ENCODE measurements at places on chromosomes 7 and 10. TPM values are rescaled to one million over a fixed set of nuclear protein-coding genes. Genes with fewer than 3 reads are reported as not detected.
A peak's percentile ranks its signal among the peaks of the same experiment; 100 is the strongest.

The PODXL gene
- 0.59 TPM for total RNA-seq

The KCNIP2 gene
- 1.8 TPM for total RNA-seq

The VPS37D gene
- total RNA-seq: 0.21 TPM

The VIPR2 gene
- not detected for total RNA-seq

- no peaks in the 10 kb centered on the region for H3K4me1 ChIP-seq
- H3K36me3 ChIP-seq: no peaks in the 10 kb centered on the region
- no peak for DNase-seq
Observed at GRCh38 chr7:13016592-13017332, 329.3 kb downstream of the ARL4A start.

DNA sequence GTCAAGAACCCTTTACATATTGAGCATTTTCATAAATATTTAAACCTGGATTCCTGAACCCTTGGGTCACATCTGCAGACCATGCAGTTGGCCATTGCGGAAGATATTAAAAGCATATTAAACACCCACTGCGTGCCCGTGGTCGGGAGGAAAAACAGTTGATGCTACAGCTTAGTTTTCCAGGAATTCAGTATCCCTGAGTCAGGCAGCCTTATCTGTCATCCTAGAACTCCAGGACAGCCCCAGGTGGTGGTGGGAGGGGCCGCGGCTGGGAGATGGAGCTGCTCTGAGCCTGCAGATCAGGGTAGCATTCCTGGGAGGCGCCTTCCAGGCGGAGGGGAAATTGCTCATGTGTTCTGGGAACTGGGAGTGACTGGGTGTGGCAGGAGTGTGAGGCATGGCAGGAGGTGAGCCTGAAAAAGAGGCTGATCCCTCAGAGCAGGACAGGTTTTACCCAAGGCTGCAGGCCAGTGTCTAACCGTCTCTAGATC lies 222.9 kb upstream of the SH2B2 start:
- H3K4me1 ChIP-seq: peaks cover 35% of the 10 kb centered on the region
- H3K4me3 ChIP-seq: no peak overlapping the region
- H3K27me3 ChIP-seq: no peaks in the 10 kb centered on the region
- H3K27ac ChIP-seq: no peak overlapping the region
- H3K36me3 ChIP-seq: peaks cover 2% of the 10 kb centered on the region

DNA sequence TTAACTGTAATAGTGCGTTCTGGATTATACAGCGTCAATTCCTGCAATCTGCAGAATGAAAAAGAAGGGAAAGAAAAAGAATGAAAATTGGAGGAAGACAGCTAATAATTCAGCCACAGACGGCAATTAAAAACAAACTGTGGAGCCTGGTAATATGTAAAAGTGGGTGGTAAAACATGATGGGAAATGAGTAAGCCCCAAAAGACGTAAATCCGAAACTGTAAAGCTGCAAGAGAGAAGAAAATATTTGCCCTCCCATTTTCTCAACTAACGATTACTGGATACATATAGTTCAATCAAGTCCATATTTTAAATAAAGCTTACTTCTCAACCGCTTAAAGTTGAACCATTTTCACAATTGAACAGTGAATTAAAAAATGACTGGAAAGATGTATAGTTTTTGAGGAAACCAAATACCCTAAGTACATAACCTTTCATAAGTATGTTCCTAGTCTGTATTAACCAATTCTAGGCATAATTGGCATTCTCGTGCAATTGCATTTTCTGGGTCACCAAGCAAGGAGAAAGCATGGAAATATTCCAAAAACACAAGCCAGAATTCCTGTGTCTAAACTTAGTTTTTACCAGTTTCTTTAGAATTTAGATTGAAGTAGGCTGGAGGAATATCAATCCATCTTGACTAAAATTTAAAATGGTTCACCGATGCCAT lies 44.8 kb downstream of the MALSU1 start:
- no peaks in the 10 kb centered on the region for H3K36me3 ChIP-seq
- no peak for DNase-seq
- no peaks in the 10 kb centered on the region for H3K27me3 ChIP-seq

- H3K27me3 ChIP-seq: no peaks in the 10 kb centered on the region
- H3K36me3 ChIP-seq: no peaks in the 10 kb centered on the region
- H3K27ac ChIP-seq: no peak overlapping the region
- DNase-seq: no peak
Observed at GRCh38 chr7:108307595-108307994, 148.6 kb downstream of the NRCAM start.

DNA sequence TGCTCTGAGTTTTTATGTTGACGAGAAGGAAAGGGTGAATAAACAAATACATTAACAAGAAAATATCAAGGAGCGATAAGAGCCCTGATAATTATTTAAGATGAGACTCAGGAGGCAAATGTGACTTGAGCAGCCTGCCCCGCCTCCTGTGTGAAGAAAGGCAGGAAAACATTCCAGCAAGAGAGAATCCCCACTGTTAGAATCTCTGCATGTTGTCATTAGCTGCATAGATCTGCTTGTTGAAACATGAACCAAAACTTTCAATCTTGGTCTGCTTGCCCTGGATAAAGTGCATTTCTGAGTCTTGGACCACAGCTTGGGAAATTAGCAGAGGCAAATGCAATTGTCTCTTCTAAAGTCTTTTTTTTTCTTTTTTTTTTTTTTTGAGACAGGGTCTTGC lies 120.0 kb downstream of the DPP6 start:
- H3K4me1 ChIP-seq: no peaks in the 10 kb centered on the region
- H3K36me3 ChIP-seq: no peaks in the 10 kb centered on the region
- H3K27ac ChIP-seq: no peak overlapping the region
- H3K27me3 ChIP-seq: no peaks in the 10 kb centered on the region
- no peak overlapping the region for H3K4me3 ChIP-seq

DNA sequence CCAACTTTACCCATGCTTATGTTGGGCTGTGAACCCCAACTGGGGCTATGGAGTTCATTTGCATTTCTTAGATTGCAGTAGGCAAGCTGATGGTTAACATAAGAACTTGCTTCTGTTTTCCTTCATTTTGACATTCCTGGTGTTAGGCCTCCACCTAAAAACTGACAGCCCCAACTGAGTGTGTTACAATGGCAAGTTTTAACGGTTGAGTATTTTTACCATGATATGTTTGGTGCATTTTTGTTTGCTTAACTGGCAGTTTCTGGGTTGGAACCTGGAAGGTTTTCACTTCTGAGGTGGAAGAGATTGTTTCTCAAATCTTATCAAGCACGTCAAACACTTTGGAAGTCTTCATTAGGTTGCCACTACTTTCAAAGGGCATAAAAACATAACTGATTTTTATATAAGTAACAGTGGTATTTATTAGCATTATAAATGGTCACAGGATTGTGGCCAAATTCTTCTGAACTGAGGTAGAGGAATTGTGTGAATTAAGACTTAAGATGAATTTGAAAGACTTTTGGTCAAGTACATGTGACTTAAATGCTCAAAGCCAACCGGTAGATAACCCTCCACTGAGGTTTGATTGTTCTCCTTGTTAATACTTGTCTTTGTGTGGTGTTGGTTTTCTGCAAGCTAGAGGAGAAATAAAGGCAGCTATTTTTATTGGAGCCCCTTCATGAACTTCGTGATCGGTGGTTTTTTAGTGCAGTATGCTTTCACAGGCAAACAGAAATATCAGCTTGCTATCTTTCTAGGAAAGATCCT lies 2.8 kb downstream of the BMI1 start:
- H3K36me3 ChIP-seq: no peaks in the 10 kb centered on the region
- H3K4me3 ChIP-seq: 0 out of 2 replicates have a peak overlapping the region, but pooled peaks have one; percentile 6
- H3K27me3 ChIP-seq: peaks cover 3% of the 10 kb centered on the region
- H3K27ac ChIP-seq: no peak overlapping the region

DNA sequence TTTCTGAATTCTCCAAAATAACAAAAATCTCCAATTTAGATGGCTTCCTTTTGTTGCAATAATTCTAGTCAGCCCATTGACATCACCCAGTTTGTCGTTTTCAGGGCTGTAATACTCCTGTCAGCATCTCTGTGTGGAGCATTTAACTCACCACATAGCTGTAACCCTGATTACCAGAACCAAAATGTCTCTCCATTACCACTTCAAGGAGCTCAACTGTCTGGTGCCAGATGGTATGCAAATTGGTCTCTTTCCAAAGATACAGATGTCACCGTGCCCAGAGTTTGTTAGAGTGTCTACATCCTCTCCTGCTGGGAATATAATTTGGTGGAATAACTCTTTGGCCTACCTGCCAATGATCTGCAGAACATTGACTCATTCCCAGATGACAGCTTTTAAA lies 350.3 kb upstream of the POT1 start:
- H3K27ac ChIP-seq: no peak overlapping the region
- H3K4me3 ChIP-seq: no peak overlapping the region
- no peaks in the 10 kb centered on the region for H3K4me1 ChIP-seq
- H3K36me3 ChIP-seq: no peaks in the 10 kb centered on the region
- no peaks in the 10 kb centered on the region for H3K27me3 ChIP-seq
- DNase-seq: no peak

Data from GM12878 (cell line).